ENCODE measurements at places on chromosomes 3 and 15.

GRCh38 chr15:78329625-78330024 lies 10.5 kb upstream of the CRABP1 start:
- no peak for DNase-seq

- DNase-seq = no peak
Observed at GRCh38 chr3:4985330-4986174, 6.3 kb downstream of the BHLHE40 start.

DNA sequence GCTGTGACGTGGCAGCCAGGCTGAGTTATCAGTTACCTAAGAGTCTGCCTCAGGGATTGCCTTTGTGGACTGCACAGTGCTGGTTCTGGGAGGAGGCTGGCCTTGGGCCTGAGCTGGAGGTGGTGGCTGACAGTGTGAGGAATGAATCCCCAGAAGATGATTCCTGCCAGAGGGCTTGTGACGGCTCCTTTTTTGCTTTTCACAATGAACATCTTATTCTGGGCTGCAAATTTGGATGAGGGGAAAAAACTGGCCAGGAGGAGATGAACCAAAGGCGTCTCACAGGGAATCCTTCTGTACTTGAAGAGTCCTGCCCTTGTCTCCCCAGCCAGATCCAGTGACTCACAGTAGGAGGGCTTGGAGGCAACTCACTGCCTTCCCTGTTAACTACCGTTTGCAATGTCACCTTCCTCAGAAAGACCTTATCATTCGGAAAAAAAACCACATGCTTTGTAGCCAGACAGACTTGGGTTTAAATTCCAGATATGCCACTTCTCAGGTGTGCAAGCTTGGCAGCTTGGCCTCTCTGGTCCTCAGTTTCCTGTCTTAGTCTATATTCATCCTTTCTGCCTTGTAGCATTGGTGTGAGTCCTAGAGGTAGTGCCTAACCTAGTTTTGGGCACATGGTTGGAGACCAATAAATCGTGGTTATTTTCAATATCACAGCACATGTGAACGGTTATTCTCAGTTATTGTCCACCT lies 19.1 kb downstream of the ST6GAL1 start:
- no peak for DNase-seq

DNA sequence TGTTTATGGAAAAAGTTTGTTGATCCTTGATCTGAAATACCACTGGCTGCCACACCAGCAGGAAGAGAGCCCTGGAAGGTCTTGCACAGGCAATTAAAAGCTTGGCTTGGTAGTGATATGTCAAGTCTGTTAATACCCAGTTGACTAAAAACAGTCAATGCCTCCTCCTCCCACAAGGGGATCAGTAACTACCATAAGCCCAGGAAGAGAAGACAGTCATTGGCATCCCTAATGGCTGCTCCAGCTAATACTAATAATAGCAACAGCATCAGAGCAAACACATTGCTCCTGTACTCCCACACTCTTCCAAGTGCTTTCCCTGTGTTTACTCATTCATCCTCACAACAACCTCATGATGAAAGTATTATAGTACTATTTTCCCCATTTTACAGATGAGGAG lies 528.6 kb downstream of the TAFA4 start:
- DNase-seq = no peak

DNA sequence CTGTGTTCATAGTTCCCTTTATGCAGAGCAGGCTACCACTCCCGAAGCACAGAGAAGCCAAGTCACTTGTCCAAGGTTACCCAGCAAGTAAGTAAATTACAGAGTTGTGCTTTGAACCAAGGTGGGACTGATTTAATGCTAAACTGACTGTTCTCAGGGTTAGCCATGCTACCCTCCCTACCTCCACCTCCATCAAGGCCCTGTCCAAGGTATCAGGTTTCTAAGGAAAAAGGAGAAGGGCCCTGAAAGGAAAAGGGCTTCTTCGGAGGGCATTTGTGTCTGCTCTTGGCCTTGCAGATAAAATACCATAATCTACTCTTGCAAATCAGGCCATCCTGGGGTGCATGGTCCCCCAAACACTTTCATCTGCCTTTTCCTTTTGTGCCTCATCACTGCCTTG lies 288.1 kb upstream of the LRRFIP2 start:
- no peak for DNase-seq

GRCh38 chr3:122671553-122671952 lies 9.1 kb upstream of the PARP14 start:
- no peak for DNase-seq

DNA sequence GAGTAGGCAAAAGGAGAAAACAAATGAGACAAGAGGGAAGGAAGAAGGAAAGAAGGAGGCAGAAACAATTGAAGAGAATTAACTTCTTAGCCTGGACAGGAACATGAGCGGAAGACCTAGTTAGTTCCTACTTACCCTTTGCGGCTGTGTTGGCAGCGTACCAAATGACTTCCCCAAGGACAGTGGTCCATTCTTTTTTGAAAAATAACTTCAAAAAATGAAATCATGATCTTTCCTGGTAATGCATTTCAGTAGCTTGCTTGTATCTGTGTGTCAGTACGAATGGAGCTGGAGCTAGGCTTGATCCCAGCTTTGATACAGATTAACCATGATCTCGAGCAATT lies 41.5 kb upstream of the CFAP161 start:
- no peak for DNase-seq

- no peak for DNase-seq
Observed at GRCh38 chr15:33138000-33138399, 56.5 kb downstream of the FMN1 start.

- no peak for DNase-seq
Observed at GRCh38 chr3:149902498-149903139, 68.1 kb downstream of the PFN2 start.

- no peak for DNase-seq
Observed at GRCh38 chr15:66827698-66828055, 125.6 kb downstream of the SMAD6 start.

GRCh38 chr3:124584552-124585391 lies 145.5 kb upstream of the UMPS start:
- DNase-seq = peak; percentile 3

GRCh38 chr3:51934991-51935885 lies 6.5 kb downstream of the RRP9 start:
- DNase-seq = no peak

DNA sequence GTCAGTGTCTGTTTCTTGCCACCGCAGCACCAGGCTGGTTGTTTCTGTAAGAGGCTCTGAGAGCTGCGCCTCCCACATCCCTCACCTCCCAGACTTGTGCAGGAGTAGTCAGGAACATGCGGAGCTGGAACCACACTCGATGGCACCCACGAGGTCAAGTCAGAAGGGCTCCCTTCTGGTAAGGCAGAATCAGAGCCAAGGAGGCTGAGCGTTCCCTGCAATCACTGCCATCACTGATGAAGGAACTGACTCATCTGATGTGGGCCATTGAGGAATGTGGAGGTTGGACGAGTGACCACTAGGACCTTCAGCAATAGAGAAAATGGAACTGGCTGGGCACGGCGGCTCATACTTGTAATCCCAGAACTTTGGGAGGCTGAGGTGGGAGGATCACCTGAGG lies 35.7 kb upstream of the BLM start:
- no peak for DNase-seq

DNA sequence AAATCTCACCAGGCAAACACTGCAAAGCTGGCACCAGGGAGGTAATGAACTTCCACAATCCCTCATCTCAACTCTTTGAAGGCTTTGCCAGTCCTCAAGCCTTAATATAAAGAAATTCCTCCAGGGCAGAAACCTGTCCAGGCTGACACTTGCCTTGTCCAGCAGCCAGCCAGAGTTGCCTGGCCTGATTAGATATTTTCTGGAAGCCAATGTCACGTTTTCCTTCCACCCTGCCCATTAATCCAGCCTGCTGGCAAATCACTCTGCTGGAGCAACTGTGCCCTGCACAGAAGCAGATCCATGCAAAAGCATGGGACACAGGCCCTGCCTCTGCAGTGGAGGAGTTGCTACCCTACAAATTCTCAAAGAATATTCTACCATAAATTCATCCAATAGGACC lies 56.5 kb downstream of the HEG1 start:
- no peak for DNase-seq

DNA sequence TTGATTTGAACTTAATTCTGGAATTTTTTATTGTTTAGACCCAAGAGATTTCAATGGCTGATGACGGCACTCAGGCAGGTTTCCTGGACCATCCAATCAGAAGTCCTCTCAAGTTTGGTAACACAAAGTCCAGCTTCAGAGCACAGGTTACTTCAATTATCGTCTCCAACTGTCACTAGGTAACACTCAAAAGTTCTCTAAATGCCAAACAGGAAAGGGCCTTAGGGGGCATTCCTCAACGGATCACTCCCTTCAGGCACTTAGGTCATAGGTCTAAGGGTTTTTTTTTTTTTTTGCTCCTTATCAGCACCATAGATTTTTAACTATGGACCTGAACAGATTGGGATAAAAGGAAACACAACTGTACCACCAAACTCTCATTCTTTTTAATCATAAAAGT lies 85.8 kb downstream of the MEIS2 start:
- DNase-seq = no peak

- DNase-seq = no peak
Observed at GRCh38 chr3:10744098-10744465, 71.9 kb upstream of the SLC6A11 start.

Measured in stimulated activated CD8-positive, alpha-beta memory T cell treated with anti-CD3 and anti-CD28 coated beads, Interleukin-2, amount 100 ng/mL, for 1 hour (primary cell).